ENCODE measurements at places on chromosomes 3 and 15.

- DNase-seq = no peak
These were observed 80.8 kb downstream of the MOBP start for GRCh38 chr3:39548282-39548681.

GRCh38 chr3:127915937-127916493 is 983 bp downstream of the KBTBD12 start:
- DNase-seq = no peak

GRCh38 chr3:53075743-53076140 is 29.9 kb upstream of the SFMBT1 start:
- DNase-seq = no peak

GRCh38 chr3:104935613-104936012 is 431.1 kb upstream of the ALCAM start:
- DNase-seq = no peak

- no peak for DNase-seq
These were observed 77.7 kb downstream of the CEP63 start for GRCh38 chr3:134563601-134564000.

DNA sequence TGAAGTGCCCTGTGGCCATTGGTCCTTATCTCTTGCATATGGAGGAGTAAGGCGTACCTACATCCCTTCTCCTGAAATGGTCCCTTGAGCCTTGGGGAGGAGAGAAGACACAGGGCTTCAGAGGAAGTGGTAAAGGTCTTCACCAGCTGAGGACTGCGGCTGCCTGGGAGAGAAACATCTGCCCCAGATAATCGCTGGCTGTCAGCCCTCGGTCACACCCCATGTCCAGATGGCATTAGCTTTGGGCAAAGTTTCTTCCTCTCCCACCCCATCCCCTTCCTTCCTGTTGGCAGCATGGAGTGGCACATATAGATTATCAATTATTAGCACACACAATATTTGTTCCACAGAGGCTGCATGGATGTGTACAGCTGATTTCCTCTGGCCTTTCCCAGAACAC is 61.6 kb downstream of the LRTM1 start:
- no peak for DNase-seq
